Activated CD8-positive, alpha-beta T cell treated with anti-CD3 and anti-CD28 coated beads for 36 hours (primary cell): ENCODE measurements at places on chromosomes 7 and 10.

DNA sequence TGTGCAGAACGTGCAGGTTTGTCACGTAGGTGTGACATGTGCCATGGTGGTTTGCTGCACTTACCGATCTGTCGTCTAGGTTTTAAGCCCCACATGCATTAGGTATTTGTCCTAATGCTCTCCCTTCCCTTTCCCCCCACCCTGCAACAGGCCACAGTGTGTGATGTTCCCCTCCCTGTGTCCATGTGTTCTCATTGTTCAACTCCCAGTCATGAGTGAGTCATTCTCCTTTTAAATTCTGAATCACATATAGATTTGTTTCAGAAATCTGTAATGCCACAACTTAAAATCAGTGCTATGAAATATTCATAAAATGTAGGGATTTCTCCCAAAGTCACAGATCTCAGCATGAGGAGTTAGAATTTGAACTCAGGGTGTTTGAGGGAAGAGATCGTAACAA is 552.5 kb upstream of the MBL2 start:
- no peak for DNase-seq

DNA sequence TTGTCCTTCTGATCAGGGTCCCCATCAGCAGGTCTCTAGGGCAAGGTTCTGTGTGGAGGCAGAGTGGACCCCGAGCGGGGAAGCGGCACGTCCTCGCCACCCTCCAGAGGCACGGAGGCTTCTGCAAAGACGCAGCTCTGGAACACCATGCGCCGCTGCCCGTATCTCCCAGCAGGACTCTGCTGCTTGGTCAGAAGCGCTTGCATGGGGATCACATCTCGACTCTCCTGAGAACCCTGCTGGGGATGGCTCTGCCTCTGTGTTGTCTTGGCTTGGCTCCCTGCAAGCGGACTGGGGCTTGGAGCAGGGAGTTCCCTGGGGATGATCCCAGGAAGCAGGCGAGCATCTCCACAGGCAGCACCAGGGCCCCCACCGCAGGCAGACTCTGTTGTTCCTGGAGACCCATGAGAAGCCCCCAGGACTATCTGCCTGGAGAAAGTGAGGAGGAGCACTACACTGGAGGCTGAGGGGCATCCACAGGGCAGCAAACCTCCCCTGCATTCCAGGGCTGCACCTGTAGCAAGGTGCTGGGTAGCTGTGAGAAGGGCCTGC is 520.5 kb downstream of the GLRX3 start:
- DNase-seq, result no peak

DNA sequence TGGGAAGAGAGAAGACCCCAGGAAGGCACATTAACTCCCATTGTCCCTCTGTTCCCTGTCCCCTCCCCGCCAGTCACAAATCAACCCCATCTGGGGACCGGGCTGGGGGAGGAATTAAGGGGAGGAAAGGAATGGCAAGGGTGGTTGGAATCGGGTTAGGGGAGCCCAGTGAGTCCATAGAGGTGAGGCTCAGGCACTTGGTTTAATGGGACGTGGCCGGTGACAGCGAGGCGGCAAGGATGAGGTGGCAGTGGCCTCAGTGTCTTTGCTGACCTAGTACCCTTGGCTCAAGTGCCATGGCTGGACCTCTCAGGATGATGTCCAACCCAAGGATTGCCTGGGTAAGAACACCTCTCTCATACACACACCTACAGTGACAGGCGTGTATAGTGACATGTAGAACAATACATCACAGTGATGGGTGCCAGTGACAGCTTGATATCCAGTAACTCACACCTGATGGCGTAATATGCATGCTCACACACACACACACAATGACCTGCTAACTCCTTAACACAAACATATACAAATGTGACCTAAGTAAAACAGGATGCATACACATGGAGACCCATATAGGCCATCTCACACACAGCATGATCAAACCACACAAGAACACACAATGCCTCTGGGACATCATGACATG is 12.3 kb downstream of the KCNIP2 start:
- no peak for DNase-seq

DNA sequence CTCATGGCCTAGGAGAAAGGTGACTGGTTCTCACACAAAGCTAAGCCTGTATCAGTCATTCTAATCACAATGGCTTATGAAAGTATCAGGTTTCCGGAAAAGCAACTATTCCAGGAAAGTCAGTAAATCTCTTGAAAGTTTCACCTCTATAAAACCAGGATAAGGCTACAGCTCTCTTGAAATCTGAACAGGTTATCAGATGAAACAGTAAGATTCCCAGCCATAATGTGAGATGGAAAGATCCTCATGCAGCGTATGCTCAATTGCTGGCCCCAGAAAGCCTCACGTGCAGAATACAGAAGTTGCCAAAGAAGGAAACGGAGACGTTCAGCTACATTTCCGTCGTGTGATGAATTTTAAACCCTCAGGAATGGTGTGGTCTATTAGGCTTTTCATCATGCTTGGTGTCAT is 90.0 kb downstream of the PFKFB3 start:
- no peak for DNase-seq

- DNase-seq, result no peak
Observed at GRCh38 chr10:48496831-48497779, 107.8 kb downstream of the ARHGAP22 start.

GRCh38 chr7:14478834-14479510 is 423.6 kb downstream of the DGKB start:
- no peak for DNase-seq

DNA sequence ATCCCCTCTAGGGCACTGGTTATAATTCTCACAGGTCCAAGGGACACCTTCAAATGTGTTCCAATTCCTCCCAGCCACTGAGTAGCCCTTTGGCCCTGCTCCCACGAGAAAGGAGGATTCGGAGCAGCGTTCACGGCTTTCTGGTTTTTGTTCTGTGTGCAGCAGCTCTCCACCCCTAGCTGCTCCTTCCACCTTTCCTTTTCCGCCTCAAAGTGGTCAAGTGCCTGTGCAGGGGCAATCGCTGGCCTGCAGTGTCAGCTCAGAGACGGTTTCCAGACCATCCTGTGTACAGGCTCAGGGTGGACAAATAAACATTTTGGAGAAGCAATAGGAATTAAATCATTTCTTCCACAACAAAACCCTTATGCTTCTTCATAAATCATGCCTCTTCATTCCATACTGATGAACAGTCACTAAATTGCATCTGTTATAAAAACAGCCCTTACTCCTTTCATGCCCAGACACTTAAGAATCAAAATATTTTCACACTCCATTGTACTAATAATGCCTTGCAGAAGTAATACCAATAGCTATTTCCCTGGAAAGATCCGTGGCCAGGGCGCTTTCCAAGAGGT is 1.1 kb downstream of the KIAA1549 start:
- DNase-seq, result no peak

- no peak for DNase-seq
Observed at GRCh38 chr7:42478717-42479116, 241.7 kb upstream of the GLI3 start.

DNA sequence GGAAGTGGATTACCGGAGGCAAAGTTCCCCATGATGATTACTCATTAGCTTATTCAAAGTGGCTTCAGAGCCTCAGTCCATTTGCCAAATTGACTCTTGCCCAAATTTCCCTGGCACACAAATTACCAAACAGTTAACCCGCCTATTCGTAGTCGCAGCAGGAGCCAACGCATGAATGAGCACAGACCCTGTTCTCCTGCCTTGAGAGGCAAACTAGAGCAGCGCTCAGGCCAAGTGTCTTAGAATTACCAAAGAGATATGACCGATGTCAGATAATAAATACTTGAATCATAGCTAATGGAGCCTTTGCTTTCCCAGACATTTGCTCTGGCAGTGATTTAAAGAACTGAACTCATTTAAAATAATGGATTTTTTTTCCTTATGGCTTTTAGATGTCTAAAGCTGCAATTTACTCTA is 64.9 kb downstream of the CTTNBP2 start:
- DNase-seq, result no peak

DNA sequence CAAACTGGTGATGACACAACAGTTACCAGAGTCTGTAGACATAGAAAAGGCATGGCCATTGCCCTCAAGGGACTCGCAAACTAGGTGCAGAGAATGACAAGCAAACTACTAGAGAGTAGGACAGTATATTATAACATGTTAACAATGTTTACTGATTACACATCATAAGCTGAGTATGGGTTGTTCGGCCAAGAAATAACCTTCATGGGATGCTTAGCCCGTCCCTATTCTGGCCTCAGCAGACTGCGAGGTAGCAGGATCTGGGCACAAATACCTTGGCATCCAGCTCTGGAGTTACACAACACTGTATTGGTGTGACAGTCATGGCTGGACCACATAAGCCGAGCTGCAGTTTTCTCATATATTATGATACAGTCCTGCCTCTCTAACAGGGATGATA is 51.4 kb downstream of the ABCB4 start:
- DNase-seq, result no peak

GRCh38 chr7:82164813-82165212 is 278.8 kb downstream of the CACNA2D1 start:
- DNase-seq, result no peak

GRCh38 chr10:32412499-32412853 is 33.5 kb upstream of the CCDC7 start:
- no peak for DNase-seq

GRCh38 chr10:121324678-121325213 is 273.5 kb downstream of the FGFR2 start:
- no peak for DNase-seq

- no peak for DNase-seq
Observed at GRCh38 chr10:6298428-6298827, 95.7 kb downstream of the PFKFB3 start.

GRCh38 chr7:155298288-155298833 is 683 bp downstream of the INSIG1 start:
- DNase-seq, result no peak

DNA sequence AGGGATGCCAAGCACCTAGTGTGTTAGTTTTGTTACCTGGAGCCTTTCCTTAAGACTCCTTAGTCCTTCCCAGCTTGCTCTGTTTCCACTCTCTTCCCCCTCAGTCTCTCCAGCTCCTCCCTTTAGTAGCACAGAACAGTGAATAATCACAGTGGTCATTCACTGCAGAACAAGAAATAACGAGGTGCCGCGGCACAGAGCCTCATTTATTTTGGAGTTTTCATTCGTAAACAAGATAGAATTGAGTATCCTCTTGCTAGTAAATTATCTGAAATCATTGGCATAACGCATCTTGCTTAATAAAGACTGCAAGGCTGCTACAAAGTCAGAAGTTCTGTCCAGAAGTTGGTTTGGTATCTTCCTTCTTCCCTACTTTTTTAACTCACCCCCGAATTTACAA is 129.3 kb upstream of the LANCL2 start:
- DNase-seq, result no peak

DNA sequence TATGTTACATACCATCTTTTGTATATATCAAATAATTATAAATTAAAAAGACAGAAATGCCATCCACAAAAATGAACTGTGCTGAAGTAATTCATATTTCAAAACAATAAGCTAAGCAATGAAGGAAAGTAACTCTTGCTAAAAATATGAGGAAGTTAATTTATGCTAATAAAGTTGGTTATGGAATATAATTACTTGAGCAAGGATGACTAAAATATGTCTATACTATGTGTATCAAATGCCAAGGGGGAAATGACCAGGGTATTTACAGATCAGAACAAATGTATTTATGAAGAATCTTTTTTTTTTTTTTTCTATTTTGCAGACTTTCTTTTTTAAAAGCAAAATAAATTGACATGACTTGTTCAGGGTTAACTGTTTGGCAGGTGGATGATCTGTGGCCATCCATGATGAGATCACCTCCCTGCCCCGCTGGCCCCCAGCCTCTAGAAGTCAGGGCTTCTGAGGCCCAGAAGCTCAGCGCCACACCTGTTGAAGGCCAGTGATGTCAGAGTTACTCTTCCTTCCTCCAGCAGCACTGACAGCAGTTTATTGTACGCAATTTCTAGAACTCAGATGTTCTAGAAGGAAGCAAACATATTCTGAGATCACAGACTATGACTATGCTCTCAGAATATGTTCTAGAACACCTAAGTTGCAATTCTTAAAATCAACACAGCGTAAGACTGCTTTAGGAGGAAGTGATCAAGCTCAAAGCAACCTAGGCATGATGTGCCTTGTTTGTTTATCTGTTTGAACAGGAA is 196.1 kb upstream of the KLF14 start:
- no peak for DNase-seq

DNA sequence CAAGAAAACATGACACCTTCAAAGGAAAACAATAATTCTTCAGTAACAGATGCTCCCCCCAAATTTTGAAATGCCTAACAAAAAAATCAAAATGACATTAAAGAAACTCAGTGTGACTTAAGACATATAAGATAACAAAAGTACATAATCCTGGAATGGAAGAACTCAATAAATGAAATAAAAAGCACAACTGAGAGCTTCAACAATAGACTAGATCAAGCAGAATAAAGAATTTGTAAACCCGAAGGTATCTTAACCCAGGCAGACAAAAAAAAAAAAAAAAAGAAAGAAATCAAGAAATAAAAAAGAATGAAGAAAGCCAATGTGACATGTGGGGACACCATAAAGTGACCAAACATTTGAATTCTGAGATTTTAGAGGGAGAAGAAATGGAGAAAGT is 27.7 kb upstream of the LRRD1 start:
- DNase-seq, result no peak

DNA sequence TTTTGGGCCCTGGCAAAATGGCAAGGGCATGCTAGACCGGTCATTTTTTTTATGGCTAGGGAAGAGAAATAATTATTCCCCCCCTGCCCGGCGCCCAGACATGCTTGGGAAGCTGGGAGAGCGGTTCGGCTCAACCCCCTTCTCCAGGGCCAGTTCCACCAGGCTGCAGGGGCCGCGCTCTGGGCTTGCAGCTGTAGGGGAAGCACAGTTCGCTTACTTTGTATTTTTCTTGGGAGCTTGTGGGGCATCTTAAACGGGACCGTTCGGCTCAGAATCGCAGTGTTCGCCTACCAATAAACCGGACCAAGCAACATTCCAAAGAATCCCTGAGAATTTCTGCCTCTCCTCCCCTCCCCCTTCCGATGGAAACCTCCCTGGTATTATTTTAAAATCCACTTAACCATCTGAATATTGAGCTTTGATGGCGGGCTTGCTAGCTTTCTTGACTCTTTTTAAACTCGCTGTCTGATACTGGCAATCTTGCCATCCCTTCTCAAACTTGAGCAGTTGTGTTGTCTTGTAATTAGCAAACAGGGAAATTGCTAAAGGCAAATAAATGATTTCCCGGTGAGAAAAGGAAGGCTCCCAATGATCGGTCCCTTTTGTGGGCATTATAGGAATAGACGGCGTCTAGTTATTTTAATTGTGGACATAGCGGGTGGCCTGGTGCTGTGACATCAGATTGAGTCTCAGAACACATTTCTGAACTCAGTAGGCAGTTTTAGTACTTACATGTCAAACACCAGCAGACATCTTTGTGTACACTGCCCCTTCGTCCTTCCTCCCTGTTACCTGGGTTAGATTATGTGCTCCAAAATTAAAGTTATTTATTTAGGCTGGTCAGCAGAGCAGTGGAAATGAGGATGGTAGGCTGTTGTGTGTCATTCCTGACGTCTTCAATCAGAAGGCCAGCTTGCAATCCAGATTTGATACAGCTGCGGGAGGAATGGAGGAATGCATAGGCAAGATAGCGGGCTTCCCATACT is 3.4 kb downstream of the TCF7L2 start:
- no peak for DNase-seq
